Stimulated activated CD4-positive, alpha-beta T cell treated with anti-CD3 and anti-CD28 coated beads, TNF-alpha, amount 100 ng/mL, for 48 hours (primary cell): ENCODE measurements at places on chromosomes 2 and 18.

- DNase-seq, result no peak
Observed at GRCh38 chr2:30371772-30372373, 75.2 kb upstream of the LCLAT1 start.

- no peak for DNase-seq
Observed at GRCh38 chr2:217393585-217394032, 533.7 kb upstream of the TNP1 start.

- DNase-seq, result no peak
Observed at GRCh38 chr2:171522788-171523087, 464 bp downstream of the CYBRD1 start.

DNA sequence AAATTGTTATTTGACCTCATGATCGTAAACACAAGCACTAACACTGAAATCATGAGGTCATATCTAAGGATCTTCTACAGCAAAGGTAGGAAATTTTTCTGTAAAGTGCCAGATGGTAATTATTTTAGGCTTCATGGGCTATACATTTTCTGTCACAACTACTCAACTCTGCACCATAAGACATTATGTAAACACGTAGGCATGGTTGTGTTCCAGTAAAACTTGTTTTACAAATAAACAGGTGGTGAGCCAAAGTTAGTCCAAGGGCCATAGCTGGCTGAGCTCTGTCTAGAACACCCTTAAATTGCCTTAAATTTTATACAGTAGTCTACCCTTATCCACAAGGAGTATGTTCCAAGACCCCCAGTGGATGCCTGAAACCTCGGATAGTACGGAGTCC lies 147.3 kb upstream of the CYP1B1 start:
- DNase-seq, result no peak

- DNase-seq, result no peak
Observed at GRCh38 chr2:151344906-151345305, 12.5 kb upstream of the TNFAIP6 start.

DNA sequence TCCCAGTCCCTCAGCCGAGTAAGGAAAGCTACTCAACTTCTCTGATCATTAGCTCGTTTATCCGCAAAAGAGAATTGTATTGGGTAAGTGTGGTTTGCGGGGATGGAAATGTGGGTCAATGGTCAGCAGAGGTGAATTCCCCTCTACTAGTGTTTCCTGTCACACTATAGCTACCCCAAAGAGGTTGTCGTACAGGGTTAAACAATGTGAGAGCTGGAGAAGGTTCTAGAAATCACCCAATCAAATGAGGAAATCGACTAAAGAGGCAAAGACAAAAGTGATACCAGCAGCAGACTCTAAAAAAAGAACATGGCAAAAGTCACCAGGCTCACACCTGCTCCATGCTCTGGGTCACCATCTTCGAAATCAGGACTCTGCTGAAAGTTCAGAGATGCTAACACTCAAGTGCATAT lies 144.7 kb upstream of the ITGA4 start:
- no peak for DNase-seq

- DNase-seq, result no peak
Observed at GRCh38 chr2:136195226-136195625, 77.3 kb upstream of the CXCR4 start.

DNA sequence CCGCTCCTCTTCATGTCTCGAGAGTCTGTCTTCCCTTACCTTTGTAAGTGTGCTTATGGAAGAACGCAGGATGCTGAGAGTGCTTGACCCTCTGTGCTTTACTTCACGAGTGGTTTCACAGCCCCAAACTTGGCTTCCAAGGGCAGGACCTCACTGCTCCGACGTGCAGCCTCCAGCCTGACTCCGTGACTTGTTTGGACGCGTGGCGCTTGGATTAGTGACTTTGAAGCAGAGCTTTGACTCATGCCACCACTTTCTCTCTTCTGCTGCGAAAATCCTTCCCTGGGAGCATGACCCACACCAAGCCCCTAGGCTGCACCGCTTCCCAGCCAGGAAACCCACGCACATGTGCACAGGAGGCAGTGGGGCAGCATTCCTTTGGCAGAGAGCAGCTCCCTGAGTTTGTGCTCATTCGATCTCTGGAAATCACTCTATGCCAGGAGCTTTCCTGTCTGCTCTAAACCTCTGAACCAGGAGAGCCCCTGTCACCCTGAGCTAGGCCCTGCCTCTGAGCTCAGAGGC lies 207.8 kb upstream of the HS6ST1 start:
- DNase-seq, result no peak

DNA sequence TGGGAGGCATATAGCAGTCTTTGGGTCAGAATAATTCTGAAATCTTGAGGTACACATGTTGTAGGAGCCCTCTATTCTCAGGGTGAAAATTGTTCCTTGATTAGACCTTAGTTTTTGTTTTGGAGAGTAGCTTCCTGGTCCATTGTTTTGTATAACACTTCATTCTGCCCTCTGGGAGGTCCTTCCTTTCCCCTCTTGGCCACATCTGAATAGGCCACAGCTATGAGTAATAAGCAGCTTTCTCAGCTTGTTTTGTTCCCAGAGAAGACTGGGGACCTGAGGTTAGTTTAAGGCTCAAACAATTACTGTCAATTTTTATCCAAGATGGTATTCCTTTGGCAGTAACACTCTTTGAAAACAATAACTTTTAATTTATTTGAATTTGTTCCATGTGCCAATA lies 72.6 kb upstream of the NOL4 start:
- no peak for DNase-seq

- no peak for DNase-seq
Observed at GRCh38 chr2:157433394-157433793, 10.5 kb downstream of the CYTIP start.

DNA sequence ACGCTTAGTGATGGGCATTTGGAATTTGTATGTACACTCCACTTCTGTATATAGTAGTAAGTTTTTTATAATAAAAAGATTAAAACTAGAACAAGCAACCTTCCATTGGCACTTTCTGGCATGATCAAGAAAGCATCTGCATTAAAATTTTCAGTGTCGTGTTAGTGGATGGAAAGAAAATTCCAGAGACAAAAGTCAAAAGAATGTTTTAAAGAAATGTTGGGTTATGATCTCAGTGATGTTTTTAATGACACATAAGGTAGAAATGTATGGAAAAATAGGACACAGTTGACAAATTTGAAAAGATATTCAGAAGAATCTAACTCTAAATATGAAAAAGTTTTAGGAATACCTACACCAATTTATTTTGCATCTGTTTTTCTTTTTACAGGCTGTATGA lies 126.1 kb upstream of the FAM117B start:
- DNase-seq, result no peak

DNA sequence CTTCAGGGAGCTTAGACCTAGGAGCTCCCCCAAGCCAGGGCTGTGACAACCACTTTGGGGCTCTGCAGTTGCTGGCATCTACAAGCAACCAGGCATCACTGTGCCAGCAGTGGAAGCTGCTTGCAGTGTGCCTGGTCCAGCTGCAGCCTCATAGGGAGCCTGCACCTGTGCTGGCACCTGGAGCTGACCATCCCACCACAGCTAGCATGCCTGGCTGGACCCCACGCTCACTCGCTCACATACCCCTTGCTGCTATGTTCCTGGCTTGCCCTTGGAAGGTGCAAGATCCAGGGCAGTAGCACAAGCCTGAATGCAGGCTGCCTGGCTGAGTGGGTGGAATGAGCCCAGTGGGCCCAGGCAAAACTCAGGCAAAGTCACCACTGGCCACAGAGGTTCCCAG lies 82.5 kb downstream of the ZNF804A start:
- no peak for DNase-seq

GRCh38 chr2:153864022-153864421 lies 7.7 kb upstream of the GALNT13 start:
- no peak for DNase-seq

GRCh38 chr18:48186131-48186766 lies 222.9 kb downstream of the ZBTB7C start:
- DNase-seq, result no peak

DNA sequence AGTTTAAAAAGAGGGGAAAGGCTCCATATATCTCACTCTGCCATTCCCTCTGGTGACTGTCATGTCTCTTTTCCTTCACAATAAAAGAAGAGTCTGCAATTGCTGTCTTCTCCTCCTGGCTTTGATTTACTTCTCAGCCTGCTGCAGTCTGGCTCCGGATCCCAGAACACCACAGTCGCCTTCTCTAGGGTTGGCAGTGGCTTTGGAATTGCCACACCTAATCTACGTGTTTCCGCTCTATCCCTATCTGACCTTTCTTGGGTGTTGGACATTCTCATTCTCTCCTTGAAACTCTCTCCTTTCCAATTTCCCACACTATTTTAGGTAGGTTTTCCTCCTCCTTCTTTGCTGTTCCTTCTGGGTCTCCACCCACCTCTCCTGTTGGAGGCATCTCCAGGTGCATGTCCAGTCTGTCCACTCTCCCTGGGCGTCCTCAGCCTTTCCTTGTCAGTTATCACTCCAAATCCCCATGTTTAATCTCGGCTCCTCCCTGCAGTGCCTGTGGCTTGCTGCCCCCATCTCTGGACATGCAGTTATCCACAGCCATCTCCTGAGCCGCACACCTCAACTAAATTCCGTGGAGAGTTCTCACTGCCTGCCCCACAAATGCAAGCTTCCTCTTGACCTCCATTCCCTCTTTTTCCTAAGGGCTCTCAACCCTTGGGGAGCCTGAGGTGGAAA lies 112.8 kb downstream of the KCTD1 start:
- no peak for DNase-seq

DNA sequence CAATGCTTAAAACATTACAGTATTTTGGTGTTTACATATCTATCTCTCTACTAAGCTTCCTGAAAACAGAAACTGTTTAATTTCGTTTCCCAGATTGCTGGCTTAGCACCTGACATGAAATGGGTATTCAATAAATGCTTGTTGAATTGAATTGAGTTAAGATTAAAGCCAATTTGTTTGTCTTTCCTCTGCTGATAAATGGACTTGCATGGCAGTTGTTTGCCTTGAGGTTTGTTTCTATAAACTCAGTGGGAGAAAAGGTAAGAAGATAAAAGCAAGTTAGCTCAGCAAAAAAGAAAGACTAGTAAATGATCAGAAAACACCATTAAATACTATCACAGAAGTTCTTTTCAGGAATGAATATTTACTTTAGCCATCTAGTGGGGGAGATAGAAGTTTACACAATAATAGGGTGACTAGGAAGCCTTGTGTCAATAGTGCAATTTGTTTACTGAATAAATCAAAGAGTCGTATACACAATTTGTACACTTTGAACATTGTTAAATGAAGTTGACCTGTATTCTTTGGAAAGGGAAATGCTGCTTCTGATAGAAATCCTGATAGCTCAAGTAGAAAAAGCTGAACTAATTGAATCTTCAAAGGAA lies 754.5 kb upstream of the FAM98A start:
- DNase-seq, result no peak

- peak; percentile 62 for DNase-seq
Observed at GRCh38 chr2:9753665-9754531, 89.4 kb upstream of the TAF1B start.

DNA sequence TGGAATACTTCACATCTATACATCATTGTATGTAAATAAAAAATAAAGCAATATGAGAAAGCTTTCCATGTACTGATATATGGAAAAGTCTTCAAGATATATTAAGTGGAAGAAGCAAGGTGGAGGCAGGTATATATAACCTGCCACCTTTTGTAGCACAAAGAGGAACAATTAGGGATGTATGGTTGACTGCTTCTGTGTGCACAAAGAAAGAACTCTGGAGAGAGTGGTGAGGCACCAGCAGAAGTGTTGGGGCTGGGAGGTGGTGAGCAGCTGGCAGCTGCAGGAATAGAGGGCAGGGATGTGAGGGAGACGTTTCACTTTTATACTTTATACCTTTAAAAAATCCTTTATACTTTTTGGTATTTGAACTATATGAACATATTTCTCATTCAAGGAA lies 26.1 kb downstream of the KIF5C start:
- DNase-seq, result no peak

- DNase-seq, result no peak
Observed at GRCh38 chr18:36829362-36830157, 633 bp downstream of the KIAA1328 start.

DNA sequence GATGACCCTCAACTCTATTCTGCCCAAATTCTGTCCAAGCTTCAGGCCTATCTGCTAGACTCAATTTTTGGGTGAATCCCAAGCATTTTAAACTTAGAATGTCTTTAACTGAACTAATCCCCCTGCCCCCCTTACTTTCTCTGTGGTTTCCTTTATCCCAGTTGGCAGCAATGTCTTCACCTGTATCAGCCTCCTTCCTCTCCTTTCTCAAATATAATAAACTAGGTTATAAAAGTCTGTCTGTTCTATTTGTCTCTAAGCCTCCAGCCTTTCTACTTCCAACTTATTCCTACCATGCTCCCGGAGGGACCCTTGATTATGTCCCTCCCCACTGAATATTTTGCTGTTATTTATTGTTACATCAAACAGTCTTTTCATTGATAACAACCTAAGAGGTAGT lies 375.5 kb upstream of the TRIB2 start:
- no peak for DNase-seq

DNA sequence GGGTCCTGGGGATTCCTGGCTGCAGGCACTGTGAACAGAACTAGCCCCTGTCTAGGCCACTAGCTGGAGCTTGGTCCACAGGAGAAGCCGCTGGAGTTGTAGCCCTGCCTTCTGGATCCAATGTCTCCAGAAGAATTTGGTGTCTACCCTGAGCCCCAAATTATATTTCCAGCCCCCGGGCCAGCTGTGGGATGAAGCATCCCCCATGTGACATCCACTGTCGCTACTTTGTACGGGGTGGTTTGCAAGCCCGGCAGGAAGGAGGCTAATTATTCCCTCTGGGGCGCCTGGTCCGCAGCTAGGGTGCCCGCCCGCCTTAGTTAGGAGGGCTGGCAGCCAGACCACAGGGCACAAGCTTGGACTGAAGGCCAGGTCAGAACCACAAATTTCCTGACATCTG lies 106.5 kb downstream of the SMAD7 start:
- no peak for DNase-seq

DNA sequence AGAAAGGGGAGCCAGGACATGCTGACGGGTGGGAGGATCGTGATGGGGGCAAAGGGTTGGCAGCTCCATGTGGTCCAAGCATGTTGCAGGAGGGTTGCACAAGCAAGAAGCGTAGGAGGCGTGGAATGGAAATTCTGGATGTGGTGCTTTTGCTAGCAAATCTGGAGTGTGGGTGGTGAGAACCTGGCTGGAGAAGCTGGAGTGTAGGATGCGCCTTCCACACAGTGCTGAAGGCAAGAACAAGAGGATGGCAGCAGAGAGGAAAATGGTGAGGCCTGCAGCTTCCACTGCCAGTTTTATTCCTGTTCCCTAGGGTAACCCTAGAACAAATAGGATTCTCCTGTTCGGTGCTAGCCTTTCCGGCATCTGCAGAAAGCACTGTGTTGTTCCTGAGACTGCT lies 22.4 kb downstream of the CREG2 start:
- no peak for DNase-seq

- no peak for DNase-seq
Observed at GRCh38 chr18:48340560-48340959, 68.6 kb downstream of the ZBTB7C start.

DNA sequence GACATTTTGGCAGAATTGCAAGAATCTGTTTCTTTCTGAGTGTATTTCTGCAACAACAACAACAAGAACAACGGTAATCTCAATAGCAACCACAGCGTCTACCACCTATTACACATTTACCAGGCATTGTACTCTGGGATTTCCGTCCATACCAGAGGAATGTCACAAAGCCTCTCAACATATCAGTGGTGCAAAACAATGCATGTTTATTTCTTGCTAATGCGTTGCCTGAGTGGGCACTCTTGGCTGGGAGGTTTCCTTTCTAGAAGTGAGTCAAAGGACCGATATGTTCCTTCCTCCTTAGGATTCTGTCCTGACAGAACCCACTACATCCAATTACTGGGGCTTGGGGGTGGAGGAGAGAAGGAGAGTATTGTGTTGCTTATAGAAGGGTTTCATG lies 585.6 kb downstream of the TSN start:
- no peak for DNase-seq
